ENCODE measurements at places on chromosomes 12 and 14. TPM values are rescaled to one million over a fixed set of nuclear protein-coding genes. Genes with fewer than 3 reads are reported as not detected.

DNA sequence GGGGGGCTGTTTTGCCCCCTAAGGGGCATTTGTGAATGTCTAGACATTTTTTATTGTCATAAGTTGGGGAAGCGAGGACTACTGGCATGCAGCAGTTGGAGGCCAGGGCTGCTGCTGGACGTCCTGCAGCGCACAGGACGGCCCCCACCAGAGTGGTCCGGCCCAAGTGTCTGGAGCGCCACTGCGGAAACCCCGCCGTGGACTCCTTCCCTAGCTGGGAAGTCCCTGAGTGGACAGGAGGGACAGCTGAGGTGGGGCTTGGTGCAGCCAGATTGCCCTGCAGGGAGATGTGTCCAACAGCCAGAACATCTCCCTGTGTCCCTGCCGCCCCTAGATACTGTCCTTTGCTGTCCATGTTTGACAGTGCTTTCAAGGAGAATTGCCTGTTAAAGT, 5.5 kb downstream of the CKB start:
- no peak overlapping the region for H3K27ac ChIP-seq
- H3K27me3 ChIP-seq: no peaks in the 10 kb centered on the region
- no peak for DNase-seq
- H3K4me3 ChIP-seq: no peak overlapping the region
- peaks cover 2% of the 10 kb centered on the region for H3K4me1 ChIP-seq

DNA sequence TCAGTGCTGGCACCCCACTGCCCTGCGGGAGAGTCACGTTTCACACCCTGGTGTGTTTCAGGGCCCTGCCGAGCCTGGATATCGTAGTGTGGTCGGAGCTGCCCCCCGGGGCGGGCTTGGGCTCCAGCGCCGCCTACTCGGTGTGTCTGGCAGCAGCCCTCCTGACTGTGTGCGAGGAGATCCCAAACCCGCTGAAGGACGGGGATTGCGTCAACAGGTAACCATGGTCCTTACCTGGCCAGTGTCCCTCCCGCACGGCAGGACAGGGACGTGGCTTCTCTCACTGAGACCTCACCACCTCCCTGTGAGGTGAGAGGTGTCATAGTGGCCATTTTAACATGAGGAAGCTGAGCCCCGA, 7.7 kb downstream of the MVK start:
- H3K27me3 ChIP-seq: no peaks in the 10 kb centered on the region
- H3K27ac ChIP-seq: no peak overlapping the region
- H3K4me3 ChIP-seq: no peak overlapping the region
- no peak for DNase-seq

- peaks cover 4% of the 10 kb centered on the region for H3K4me1 ChIP-seq
- H3K36me3 ChIP-seq: no peaks in the 10 kb centered on the region
- H3K4me3 ChIP-seq: no peak overlapping the region
- no peaks in the 10 kb centered on the region for H3K27me3 ChIP-seq
- DNase-seq: no peak
Observed at GRCh38 chr14:97393244-97393643, 596.1 kb downstream of the VRK1 start.

DNA sequence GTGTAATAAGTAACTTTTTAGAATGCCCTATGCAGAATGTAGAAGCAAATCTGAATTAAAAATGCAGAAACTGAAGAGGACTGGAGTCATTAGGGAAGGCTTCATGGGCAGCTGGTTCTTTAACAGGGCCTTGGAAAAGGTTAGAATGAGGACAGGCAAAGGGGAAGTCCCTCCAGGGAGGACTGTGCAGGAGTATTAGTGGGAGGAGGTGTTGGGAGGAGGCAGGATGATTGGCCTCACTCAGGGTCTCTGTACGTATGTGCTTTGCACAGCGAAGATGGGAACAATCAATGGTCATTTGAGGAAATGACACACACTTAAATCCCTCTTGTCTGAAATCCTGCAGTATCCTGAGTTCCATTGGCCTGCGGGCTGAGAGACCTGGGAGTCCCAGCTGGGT, 119.7 kb downstream of the PTCSC3 start:
- no peak for DNase-seq
- no peaks in the 10 kb centered on the region for H3K27me3 ChIP-seq
- no peaks in the 10 kb centered on the region for H3K36me3 ChIP-seq
- H3K4me1 ChIP-seq: no peaks in the 10 kb centered on the region
- H3K4me3 ChIP-seq: no peak overlapping the region
- H3K27ac ChIP-seq: no peak overlapping the region

DNA sequence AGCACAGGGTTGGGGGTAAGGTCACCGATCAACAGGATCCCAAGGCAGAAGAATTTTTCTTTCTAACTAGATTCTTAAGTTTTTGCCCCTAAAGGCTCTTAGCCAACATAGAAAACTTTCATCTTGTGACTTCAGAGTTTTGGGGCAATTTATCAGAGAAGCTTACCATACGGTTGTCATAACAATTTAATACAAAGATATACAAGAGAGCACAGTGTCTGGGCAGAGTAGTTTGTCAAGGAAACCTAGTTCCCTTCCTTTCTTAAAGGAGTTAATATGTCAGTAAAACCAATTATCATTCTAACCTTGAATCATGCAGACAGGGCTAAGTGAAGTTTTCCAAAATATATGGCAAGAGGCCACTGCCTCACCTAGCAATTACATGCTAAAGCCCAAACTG, 18.4 kb downstream of the NR2C1 start:
- H3K4me1 ChIP-seq: peaks cover 4% of the 10 kb centered on the region
- peak; percentile 22 for DNase-seq

- no peaks in the 10 kb centered on the region for H3K36me3 ChIP-seq
- no peaks in the 10 kb centered on the region for H3K27me3 ChIP-seq
- no peak overlapping the region for H3K4me3 ChIP-seq
- no peak for DNase-seq
Observed at GRCh38 chr12:41220931-41221330, 32.8 kb downstream of the PDZRN4 start.

GRCh38 chr12:53091756-53092155, 5.7 kb upstream of the IGFBP6 start:
- DNase-seq: no peak
- no peak overlapping the region for H3K4me3 ChIP-seq
- H3K4me1 ChIP-seq: peaks cover 1% of the 10 kb centered on the region
- no peaks in the 10 kb centered on the region for H3K27me3 ChIP-seq

DNA sequence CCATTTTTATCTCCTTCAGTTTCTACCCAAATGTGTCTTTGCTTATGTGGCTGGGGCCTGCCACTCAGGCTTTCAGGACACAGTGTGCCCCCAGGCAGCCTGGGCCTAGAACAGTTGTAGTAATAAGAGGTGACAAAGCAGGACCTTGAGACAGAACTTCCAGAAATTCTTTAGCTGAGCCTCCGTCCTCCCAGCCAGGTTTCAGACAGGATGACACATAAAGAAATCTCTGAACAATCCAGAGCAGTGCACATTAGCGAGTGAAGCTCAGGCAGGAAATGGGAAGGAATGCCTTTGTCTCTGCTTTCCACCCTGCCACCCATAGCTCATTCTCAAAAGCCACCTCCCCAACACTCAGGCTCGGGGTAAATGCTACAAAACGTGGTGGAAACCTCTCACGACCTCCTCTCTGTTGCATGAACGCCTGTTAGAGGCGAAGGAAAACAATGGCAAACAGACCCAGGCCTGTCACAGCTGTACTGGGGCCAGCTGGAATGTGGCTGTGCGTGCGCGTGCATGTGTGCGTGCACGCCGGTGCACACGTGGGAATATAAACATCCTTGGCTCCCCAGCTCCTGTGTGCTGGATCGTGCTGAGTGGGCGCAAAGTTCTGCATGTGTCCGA, 286.7 kb downstream of the ZFP36L1 start:
- H3K27me3 ChIP-seq: no peaks in the 10 kb centered on the region
- no peak overlapping the region for H3K4me3 ChIP-seq
- peak; percentile 86 for DNase-seq
- H3K4me1 ChIP-seq: peaks cover 41% of the 10 kb centered on the region

DNA sequence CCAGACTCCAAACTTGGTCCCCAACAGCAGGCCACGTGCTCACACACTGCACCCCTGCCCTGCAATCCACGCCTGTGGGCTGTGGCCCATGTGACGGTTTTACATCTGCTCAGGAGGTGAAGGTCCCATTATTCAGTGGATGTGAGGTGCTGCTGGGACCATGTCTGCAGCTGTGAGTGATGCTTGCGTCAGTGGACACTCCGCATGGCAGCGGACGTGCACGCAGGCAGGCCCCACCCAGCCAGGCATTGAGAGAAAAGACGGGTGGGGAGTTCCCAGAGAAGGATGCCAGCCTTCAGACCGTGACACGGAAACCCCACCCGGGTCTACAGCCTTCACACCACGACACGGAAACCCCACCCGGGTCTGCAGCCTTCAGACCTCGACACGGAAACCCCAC, 67.6 kb downstream of the NOC4L start:
- no peaks in the 10 kb centered on the region for H3K27me3 ChIP-seq
- no peak overlapping the region for H3K27ac ChIP-seq
- no peak overlapping the region for H3K4me3 ChIP-seq
- no peak for DNase-seq

- H3K27ac ChIP-seq: no peak overlapping the region
- H3K36me3 ChIP-seq: no peaks in the 10 kb centered on the region
- no peak overlapping the region for H3K4me3 ChIP-seq
- no peaks in the 10 kb centered on the region for H3K27me3 ChIP-seq
Observed at GRCh38 chr14:61372379-61372778, 51.0 kb downstream of the PRKCH start.

Gene PMEL
- total RNA-seq: 0.43 TPM

DNA sequence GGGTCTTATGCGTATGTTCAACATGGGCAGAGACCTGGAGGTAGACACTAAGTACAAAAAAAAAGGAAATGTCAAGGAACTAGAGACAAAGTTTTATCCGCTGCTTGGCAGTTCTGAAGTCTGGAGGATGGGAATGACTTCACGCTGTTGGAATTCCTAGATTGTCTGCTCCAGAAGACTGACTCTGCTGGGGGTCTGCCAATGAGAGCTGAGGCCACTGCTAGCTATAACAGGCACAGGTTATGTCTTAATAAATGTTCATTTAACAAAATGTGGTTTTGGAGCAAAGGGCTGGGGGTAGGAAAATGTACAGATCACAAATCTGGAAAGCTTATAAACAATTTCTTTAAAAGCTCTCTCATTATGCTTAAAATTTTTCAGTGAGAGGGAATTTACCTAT, 5.9 kb downstream of the RNASE8 start:
- H3K4me1 ChIP-seq: peaks cover 2% of the 10 kb centered on the region
- no peak overlapping the region for H3K4me3 ChIP-seq
- H3K27me3 ChIP-seq: no peaks in the 10 kb centered on the region
- no peak overlapping the region for H3K27ac ChIP-seq
- DNase-seq: peak; percentile 33
- H3K36me3 ChIP-seq: no peaks in the 10 kb centered on the region

DNA sequence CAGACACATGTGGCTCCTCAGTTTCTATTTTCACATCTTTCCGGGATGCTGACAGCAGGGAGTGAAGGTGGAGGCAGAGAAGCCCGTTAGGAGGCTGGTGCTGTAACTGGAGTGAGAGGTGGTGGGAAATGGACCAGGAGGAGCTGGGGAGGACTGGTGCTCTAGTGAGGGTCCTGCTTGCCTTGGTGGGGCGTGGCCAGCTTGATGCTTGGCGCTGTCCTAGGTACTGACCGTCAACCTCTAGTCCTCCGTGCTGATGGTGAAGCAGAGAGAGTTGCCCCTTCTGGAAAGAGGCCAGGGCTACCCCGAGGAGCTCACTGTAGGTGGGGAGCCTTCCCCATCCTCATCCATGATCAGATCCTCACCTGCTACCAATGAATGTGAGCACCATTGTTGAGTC, 1.4 kb downstream of the TRMT61A start:
- H3K4me3 ChIP-seq: no peak overlapping the region
- DNase-seq: no peak
- no peaks in the 10 kb centered on the region for H3K27me3 ChIP-seq
- H3K4me1 ChIP-seq: peaks cover 24% of the 10 kb centered on the region

DNA sequence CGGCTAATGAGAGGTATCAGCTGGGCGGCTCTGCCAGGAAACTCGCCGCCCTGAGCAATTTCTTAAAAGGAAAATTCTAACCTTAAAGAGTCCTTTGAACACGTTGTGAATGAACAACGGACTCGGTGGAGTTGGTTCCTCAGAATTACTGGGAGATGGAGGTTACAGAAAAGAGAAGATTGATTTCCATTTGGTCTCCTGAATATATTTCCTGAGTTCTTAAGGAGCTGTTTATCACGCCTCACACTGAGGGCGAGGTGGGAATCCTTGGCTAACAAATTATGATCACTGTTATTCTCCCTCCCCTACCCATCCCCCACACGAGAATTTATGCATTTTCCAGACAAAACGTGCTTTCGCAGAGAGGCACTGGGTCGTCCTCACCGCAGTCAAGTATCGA, 194.5 kb upstream of the C14orf180 start:
- H3K27me3 ChIP-seq: no peaks in the 10 kb centered on the region
- peaks cover 4% of the 10 kb centered on the region for H3K4me1 ChIP-seq
- H3K4me3 ChIP-seq: no peak overlapping the region
- DNase-seq: peak; percentile 11

- no peak for DNase-seq
- H3K27me3 ChIP-seq: no peaks in the 10 kb centered on the region
- H3K4me1 ChIP-seq: no peaks in the 10 kb centered on the region
- H3K36me3 ChIP-seq: peaks cover 42% of the 10 kb centered on the region
Observed at GRCh38 chr12:109232731-109233130, 76.4 kb downstream of the FOXN4 start.

DNA sequence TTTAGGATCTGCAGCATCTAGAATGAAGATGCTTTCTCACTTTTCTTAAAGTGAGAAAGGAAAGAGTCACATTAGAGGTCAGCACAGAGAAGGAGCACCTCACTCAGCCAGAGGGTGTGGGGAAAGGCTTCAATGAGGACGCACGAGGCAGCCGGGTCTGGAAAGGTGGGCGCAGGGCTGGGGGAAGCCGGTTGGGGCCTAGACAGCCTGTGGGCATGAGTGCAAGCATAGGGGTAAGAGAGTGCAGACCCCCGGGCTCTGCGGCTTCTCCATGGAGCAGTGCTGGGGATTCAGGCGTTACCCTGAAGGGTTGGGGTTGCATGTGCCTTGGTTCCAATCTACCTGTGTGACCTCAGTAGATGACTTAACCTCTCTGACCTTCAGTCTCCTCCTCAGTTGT, 49.9 kb downstream of the KRT80 start:
- no peaks in the 10 kb centered on the region for H3K36me3 ChIP-seq
- DNase-seq: no peak
- no peaks in the 10 kb centered on the region for H3K4me1 ChIP-seq
- H3K27ac ChIP-seq: no peak overlapping the region

DNA sequence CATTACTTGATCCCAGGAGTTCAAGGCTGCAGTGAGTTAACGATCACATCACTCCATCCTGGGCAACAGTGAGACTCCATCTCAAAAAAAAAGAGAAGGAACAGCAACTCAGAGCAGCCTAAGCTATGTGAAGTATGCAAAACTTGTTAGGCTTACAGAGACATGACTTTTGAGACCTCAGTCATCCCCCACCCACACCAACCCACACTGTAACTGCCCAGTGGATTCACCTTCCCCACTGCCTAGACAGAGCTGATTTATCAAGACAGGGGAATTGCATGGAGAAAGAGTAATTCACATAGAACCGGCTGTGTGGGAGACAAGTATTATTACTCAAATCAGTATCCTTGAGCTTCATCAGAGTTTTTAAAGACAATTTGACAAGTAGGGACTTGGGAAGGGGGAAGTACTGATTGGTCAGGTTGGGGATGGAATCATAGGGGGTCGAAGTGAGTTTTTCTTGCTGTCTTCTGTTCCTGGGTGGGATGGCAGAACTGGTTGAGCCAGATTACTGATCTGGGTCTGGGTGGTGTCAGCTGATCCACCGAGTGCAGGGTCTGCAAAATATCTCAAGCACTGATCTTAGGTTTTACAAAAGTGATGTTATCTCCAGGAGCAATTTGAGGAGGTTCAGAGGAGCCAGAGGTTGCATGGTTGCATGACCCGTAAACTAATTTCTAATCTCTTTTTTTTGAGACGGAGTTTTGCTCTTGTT, 6.2 kb upstream of the WDR89 start:
- no peak overlapping the region for H3K27ac ChIP-seq
- no peaks in the 10 kb centered on the region for H3K36me3 ChIP-seq
- DNase-seq: no peak
- H3K4me3 ChIP-seq: no peak overlapping the region
